ENCODE measurements at places on chromosomes 13 and 19. TPM values are rescaled to one million over a fixed set of nuclear protein-coding genes. Genes with fewer than 3 reads are reported as not detected.
A peak's percentile ranks its signal among the peaks of the same experiment; 100 is the strongest.

GRCh38 chr13:106233134-106233735 is 302.2 kb downstream of the EFNB2 start:
- H3K27ac ChIP-seq, result no peak overlapping the region
- H3K4me1 ChIP-seq, result no peaks in the 10 kb centered on the region
- no peak for DNase-seq
- no peaks in the 10 kb centered on the region for H3K27me3 ChIP-seq

GRCh38 chr13:67509018-67509417 is 278.9 kb upstream of the PCDH9 start:
- no peak overlapping the region for H3K4me3 ChIP-seq
- no peaks in the 10 kb centered on the region for H3K36me3 ChIP-seq
- no peak overlapping the region for H3K27ac ChIP-seq
- no peaks in the 10 kb centered on the region for H3K4me1 ChIP-seq
- no peaks in the 10 kb centered on the region for H3K27me3 ChIP-seq
- no peak for DNase-seq

DNA sequence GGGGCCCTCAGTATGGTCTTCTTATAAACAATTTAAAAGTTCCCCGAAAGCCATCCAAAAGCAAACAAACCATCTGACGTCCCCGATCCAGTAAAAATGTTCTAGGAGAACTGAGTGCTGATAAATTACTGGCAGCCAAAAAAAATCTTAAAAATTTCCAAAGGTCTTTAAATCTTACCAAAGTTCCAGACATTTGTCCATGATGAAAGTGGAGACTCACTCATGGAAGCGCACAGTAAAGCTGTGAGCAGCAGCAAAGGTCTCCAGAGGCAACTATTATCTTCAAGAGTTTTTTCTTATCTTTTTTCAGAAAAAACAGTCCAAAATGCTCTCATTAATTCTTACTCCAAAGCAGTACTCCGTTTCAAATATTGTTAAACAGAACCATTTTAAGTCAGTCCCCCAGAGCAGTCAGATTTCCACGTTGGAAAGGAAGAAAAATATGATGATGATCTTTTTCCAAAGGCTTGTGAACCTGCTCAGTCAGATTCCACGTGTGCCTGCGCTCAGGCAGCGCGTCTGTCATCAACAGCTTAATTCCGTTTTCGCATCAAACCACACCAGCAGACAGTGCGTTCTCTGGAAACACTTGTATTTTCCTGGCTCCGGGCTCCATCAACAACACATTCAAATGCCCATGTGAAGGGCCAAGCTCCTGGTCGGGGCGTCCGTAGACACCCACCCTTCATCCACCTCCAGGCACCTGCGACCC is 85.4 kb downstream of the COL4A1 start:
- H3K4me1 ChIP-seq, result no peaks in the 10 kb centered on the region
- no peak overlapping the region for H3K4me3 ChIP-seq
- DNase-seq, result no peak
- no peaks in the 10 kb centered on the region for H3K27me3 ChIP-seq

- no peaks in the 10 kb centered on the region for H3K27me3 ChIP-seq
- no peaks in the 10 kb centered on the region for H3K4me1 ChIP-seq
- H3K36me3 ChIP-seq, result no peaks in the 10 kb centered on the region
- no peak overlapping the region for H3K27ac ChIP-seq
These were observed 3.4 kb upstream of the PTBP1 start for GRCh38 chr19:793806-794205.

GRCh38 chr13:28572871-28573270 is 77.9 kb upstream of the FLT1 start:
- no peaks in the 10 kb centered on the region for H3K36me3 ChIP-seq
- H3K4me3 ChIP-seq, result no peak overlapping the region
- H3K27ac ChIP-seq, result no peak overlapping the region

GRCh38 chr19:5417495-5418436 is 37.5 kb upstream of the ZNRF4 start:
- no peaks in the 10 kb centered on the region for H3K4me1 ChIP-seq
- no peak for DNase-seq
- H3K4me3 ChIP-seq, result no peak overlapping the region
- H3K27ac ChIP-seq, result no peak overlapping the region
- H3K27me3 ChIP-seq, result no peaks in the 10 kb centered on the region

- no peaks in the 10 kb centered on the region for H3K27me3 ChIP-seq
- H3K27ac ChIP-seq, result peak overlapping the region; percentile 34
- H3K36me3 ChIP-seq, result no peaks in the 10 kb centered on the region
- H3K4me1 ChIP-seq, result no peaks in the 10 kb centered on the region
These were observed 57.5 kb downstream of the SERP2 start for GRCh38 chr13:44431150-44431549.

DNA sequence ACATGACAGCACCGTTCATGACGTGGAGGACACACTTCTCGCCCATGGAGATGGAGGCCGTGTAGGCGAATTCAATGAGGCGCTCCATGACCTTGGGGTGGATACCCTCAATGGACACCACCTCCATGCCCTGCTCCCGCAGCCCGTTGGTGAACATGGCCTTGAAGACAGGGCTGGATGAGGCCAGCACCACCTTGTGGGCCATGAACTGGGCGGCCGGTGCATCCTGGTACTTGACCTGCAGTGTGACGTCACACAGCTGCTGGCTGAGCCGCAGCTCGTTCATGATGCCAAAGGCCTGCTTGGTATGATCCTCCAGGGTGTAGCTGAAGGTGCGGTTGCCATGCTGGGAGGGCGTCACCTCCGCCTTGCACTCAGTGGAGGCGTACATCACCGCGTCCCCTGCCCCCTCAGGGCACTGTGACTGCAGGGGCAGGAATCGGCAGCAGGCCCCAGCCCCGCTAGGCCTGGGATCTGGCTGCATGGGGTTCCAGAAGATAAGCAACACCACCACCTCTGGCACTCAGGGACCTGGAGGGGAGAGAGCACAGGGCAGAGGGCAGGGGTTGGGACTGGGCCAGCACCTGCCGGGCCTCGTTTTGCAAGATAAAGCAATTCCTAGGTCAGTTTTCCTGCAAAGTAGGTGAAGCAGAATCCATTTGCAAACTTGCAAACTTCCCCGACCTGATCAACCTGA is 3.5 kb downstream of the KEAP1 start:
- no peaks in the 10 kb centered on the region for H3K27me3 ChIP-seq
- DNase-seq, result no peak
- H3K4me3 ChIP-seq, result no peak overlapping the region
- peaks cover 15% of the 10 kb centered on the region for H3K4me1 ChIP-seq
- H3K27ac ChIP-seq, result no peak overlapping the region
- H3K36me3 ChIP-seq, result peaks cover 4% of the 10 kb centered on the region

DNA sequence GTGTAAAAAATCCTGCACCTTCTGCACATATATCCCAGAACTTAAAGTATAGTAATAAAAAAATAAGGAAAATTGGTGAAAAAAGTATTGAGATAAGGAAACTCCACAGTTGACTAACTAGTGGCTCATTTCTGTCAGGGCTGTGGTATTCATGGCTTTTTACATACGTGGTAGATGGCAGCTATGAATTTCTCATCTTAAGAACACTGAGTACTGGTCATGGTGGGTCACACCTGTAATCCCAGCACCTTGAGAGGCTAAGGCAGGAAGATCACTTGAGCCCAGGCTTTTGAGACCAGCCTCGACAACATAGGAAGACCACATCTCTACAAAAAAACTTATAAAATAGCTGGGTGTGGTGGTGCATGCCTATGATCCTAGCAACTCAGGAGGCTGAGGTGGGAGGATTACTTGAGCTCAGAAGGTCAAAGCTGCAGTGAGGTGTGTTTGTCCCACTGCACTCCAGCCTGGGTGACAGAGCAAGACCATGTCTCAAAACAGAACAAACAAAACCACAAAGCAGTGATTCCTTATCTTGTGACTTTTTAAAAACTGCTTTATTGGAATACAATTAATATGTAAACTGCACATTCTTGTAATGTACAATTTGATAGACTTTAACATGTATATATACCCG is 16.8 kb downstream of the SLAIN1 start:
- no peak for DNase-seq
- no peaks in the 10 kb centered on the region for H3K4me1 ChIP-seq
- H3K27ac ChIP-seq, result no peak overlapping the region
- H3K36me3 ChIP-seq, result no peaks in the 10 kb centered on the region

GRCh38 chr13:97629601-97630272 is 195.8 kb downstream of the RAP2A start:
- H3K4me3 ChIP-seq, result no peak overlapping the region
- no peaks in the 10 kb centered on the region for H3K27me3 ChIP-seq
- H3K4me1 ChIP-seq, result no peaks in the 10 kb centered on the region

DNA sequence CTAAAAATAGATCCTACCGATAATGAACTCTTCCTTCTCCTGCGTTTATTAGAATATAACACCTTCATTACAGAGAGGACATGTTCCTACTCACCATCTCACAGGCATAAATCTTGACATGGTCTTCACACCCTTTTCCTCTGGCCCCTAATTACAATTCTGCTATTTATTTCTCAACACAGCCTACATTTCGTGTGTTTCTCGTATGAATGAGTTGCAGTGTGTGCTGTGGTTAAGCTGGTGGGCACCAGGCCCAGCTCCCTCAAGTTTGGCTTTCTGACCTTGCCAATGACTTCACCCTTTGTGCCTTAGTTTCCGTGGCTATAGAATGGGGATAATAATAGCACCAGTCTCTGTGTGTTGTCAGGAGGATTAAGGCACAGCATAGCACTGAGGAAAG is 12.3 kb upstream of the KATNAL1 start:
- no peak overlapping the region for H3K27ac ChIP-seq
- H3K36me3 ChIP-seq, result no peaks in the 10 kb centered on the region

Gene TGFBR3L
- total RNA-seq, result not detected

Gene CALR3
- not detected for total RNA-seq

Gene PTPRH
- total RNA-seq, result 131 TPM

Gene CEBPG
- total RNA-seq, result 72.3 TPM

Gene WBP4
- 7.5 TPM for total RNA-seq

Gene MCEMP1
- total RNA-seq, result not detected

Gene PCDH9
- 1.0 TPM for total RNA-seq

Gene FFAR1
- not detected for total RNA-seq

Gene ZNF177
- 1.2 TPM for total RNA-seq
